ENCODE measurements at places on chromosomes 7 and 10.

DNA sequence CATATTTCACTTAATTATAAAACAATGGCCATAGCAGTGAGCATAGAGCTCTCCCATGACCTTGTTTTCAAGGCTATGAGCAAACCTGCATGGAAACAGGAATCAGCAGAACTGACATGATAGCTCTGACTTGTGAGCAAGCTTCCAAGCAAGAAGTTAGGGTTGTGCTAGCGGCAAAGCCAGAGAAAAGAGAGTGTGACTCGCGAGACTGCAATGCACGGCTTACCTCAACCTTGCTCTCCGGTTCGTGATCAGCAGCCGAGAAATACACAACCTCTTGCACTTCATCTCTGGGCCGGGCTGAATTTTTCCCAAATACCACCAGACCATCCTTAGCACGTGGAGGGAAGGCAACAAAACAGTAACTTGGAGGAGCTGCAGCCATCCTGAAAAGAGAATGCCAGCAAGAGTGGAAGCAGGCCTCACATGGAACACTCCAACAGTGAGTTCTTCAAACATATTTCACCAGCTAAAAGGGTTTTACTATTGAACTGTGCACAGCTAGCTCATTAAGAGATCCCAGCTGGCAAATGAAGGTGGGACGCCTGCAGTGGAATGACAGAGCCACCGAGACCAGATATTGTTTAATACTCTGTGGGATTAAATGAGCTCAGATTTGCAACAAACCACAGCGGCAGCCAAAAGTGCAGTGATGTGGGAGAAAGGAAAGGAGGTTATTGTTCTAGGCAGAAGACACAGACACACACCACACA, 20.8 kb downstream of the SCRN1 start:
- peak; percentile 21 for DNase-seq

DNA sequence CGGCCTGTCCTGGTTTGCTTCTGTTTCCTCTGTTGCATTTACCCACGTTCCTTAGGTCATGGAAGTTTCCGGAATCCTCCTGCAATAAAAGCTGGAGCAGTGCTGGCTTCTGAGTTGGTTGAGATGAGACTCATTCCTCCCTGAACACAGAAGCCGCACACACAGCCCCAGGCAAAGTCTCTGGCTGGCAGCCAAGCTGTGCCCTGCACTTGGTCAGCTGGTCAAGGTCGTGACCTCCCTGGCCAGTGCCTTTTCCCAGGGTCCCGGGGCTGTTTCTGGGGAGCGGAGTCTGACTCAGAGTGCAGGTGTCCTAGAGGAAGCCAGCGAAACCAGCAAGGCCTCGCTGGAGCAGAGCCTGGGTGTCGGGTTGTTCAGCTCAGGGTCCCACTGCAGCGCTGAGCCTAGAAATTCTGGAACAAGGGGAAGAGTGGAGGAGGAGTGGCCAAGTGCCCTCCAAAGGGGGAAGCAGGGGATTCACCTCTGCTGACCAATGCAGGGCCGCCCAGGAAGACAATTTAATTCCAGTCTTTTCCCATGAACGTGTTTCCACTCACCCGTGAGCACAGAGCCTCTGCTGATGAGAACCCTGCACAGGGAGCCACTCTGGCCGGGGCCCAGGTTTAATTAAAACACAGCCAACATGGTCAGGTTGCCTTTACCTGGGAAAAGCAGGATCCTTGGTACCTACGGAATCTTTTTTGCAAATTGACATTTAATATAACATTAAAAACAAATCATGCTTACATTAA, 245.5 kb upstream of the PPP2R2D start:
- no peak for DNase-seq

- DNase-seq: no peak
These were observed 394.0 kb downstream of the THSD7A start for GRCh38 chr7:11437994-11438393.

DNA sequence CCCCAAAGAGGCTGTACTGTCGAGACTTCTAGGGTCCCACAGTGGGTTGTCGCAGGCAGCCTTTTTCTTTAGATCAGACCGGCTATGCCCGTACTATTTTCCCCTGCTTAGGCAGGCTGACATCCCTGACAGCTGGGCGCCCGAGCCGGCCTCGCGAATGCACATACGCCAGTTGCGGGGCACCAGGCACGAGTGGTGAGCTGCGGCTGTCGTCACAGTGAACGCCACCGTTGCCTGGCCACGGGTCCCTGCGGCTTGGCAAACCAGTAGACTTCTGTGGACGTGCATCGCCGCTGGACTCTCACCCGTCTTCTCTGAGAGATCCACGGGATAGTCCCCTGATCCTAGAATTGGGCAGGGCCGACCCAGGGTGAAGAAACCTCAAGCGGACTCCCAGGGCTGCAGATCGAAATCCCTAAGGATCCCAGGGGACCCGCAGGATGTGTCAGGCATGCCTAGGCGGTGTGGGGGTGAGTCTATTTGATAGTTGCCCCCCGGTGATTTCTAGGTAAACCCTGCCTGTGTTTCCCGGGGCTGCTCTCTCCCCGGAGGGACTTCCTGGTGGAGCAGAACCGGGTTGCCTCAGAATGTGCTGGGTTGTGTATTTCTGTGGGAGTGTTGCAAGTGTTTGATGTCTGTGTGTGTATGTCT, 33.0 kb upstream of the ZNF273 start:
- DNase-seq: no peak

DNA sequence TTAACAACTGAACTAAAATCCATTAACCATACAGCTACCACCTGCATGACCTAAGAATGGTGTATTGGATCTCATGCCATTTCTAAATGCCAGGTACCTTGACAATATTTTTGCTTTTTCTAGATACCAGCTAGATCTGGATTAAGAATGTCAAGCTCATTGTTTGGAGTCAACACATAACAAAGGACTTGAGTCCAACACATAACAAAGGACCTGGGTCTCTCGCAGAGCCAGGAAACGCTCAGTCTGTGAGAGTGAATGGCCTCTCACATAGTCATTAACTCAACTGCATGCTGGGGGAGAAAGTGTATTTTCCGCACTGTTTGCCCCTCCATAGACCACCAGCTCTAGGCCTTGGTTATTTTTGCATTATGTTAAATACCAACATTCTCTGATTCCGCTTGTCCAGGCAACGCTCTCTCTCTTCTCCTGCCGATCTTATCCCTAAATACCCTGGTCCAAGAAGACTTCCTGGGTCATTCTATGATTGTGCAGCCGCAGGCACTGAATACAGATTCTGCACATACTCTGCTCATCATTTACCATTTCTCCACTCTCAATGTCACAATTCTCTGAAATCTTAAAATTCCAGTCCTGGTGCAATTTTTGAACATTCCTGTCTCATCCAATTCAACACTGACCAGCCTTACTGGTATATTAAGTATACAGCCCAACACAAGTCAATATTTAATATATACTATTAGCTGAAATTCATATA, 31.2 kb downstream of the ITIH5 start:
- DNase-seq: no peak

- DNase-seq: no peak
These were observed 96.0 kb downstream of the DIP2C start for GRCh38 chr10:593421-593820.

DNA sequence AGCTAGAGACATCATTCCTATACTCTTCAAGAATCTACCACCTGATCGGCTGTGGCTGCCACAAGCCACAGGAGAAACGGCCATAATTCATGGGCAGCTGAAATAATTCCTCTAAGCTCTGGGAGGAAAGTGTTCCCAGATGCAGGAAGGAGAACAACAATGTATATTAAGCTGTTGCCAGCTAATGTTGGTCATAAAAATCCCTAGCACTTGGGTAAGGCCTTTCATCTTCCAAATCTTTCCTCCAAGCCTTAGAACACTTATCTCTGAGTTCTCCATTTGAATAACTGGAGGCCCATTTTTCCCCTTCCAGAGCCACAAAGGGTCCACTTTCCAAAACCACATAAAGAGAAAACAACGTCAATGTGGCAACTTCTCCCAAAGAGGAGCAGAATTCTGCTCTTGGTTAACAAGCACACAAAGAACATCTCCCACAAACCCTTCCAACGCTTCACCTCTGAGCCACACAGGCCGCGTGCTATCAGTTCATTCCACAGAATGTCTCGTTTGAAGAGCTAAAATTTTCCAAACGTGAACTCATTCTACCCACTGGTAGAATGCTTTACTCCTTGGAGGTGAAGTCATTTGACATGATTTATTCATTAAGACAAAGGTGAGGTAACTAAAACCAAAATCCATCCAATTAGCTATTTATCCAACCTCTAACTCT, 11.2 kb downstream of the KCNMA1 start:
- no peak for DNase-seq

DNA sequence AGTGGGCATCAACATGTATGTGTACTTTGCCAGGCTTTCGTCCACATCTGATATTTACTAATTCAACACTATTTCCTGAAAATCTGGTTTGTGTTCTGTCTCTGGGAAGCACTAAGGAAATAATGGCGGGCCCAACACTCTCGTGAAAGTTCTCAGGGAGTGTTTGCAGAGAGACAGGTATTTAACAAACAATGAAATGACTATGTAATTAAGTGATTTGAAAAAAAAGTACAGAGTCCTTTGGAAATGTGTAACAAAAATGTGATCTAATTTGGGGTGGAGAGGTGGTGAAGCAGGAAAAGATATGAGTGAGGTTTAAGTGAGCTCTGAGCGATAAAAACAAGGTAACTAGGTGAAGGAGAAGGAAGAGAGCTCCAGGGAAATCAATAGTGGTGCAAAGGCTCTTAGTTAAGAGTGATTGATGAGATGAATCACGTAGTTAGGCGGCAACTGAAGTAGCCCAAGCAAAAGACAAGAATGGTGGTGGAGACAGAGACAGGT, 95.3 kb upstream of the DNAJB12 start:
- DNase-seq: no peak

DNA sequence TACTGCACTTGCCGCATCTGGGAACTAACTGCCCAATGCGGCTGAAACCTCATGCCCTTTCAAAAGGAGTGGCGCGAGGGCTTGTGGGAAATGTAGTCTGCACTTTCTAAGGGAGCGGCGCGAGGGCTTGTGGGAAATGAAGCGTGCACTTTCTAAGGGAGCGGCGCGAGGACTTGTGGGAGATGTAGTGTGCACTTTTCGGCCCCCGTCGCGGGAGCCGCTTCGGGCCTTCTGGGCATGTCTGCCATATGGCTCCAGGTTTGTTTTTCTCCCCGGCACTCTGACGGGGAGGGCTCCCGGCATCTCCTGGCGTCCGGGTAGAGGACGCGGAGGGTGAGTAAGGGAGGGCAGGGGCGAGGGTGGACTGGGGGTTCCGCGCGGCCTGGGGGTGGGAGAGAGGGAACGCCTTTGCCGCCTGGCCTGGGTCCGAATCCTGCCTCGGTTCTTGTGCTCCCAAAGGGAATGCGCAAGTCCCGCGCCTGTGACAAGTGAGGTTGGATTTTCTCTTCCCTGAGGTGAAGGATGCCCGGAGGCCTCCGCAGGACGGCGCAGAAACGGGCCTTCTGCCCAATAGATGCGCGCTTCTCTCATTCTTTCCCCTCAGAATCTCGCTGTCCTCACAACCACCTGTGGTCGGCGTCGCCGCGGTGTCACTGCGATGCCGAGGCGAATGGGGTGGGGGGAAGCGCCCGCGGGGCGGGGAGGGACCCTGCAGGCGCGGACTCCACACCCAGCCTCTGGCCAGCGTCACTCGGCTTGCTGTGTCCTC, at the start of gene ZNF37A:
Gene ZNF37A, plus strand, starts transcription at position 180 of the 769 bp plus-strand sequence. CDS start 2,281 bp downstream, outside the sequence.
- DNase-seq: peak; percentile 61

DNA sequence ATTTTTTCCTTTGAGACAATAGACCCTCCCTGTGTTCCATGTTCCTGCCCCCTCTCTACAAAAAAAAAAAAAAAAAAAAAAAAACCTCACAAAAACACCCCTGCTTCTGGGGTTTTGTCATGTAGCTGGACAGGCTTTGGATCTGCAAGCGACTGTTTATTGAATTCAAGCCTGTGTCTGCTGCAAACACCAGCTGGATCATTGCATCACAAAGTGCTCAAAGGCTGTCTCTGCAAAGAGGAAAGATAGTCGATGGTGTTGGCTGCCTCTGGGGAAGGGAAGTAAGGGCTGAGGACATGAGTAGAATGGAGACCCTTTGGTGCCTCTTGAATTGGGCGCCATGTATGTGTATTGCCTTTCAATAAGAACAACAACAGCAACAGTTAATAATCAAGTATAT, 471.2 kb downstream of the PLXNA4 start:
- no peak for DNase-seq

- no peak for DNase-seq
These were observed 59.9 kb upstream of the LRRC4 start for GRCh38 chr7:128091106-128091505.

GRCh38 chr7:117008118-117008885, 55.0 kb downstream of the ST7 start:
- DNase-seq: no peak

DNA sequence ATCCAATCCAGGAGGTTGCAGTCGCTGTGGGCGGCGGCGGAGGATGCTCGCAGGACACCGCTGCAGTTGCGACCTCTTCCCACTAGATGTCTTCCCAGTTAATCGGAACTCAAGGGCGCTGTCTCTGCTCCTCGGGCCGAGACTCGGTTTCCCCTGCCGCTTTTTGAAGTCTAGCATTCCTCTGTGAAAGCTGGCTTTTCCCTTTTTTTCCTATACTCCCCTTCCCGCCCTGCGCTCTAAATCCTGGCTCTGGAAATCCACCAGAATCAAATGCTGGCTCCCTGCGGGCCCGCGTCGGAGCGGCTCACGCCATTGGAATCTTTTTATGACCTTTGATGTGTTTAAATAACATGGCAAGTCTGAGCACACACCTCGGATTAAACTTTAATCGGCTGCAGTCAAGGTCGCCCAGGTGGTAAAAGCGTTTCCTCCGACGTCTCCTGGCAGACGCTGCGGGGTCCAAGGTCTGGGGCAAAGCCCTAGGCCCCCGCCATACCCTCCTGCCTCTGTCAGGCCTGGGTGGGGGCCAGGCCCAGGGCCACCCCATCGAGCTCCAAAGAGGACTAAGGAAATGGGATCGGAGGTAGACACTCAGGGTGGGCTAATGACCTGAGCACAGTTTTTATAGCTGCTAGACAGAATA, 10.7 kb upstream of the HOXA13 start:
- no peak for DNase-seq

GRCh38 chr7:84009051-84009450, 185.5 kb downstream of the SEMA3A start:
- DNase-seq: no peak

- DNase-seq: no peak
These were observed 4.1 kb upstream of the PLAU start for GRCh38 chr10:73906524-73907447.

DNA sequence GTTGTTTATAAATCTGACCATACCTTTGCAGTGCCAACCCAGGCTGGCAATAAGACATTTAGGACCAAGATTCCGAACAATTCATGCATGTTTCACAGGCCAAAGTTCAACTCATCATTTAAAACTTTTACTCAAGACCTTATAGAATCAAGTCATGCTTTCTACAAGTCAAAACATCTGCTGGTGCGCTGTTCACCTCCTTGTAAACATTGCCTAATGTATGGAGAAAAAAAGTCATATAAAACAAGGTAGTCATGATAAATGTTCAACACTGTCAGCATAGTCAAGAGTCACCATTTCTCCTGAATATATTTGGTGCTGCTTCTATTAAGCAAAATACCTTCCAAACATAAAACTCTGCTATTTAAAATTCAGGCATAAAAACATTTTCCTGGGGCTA, 42.1 kb upstream of the AHR start:
- no peak for DNase-seq

Measured in cerebellar nuclear complex (tissue), 1 donor.